Liver (tissue), 10 donors: ENCODE measurements at places on chromosomes 2 and 18. TPM values are rescaled to one million over a fixed set of nuclear protein-coding genes. Genes with fewer than 3 reads are reported as not detected.

The ITGB6 gene
- total RNA-seq = 0.08 TPM

The CDH7 gene
- not detected for total RNA-seq

The PROKR1 gene
- not detected for total RNA-seq

- DNase-seq = no peak
Observed at GRCh38 chr18:42094875-42095274, 139.8 kb downstream of the PIK3C3 start.

The TCF23 gene
- total RNA-seq = 0.05 TPM

DNA sequence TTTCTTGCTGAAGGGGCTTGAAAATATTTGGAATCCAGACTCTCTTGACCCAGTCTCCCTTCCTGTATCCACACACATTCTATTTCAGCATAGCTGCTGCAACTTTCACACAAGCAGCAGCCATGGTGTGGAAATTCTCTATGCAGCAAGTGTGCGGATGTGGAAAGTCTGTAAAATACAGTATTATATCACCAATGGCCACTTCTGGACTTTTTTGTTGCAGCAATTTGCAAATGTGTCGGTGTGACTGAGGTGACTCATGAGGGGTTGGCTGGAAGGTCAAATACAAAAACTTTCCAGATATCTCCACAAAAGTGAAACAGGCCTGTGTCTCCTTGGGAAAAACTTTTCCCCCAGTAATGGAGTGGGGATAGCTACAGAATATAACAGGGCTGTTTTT is 299.3 kb upstream of the GYPC start:
- no peak for DNase-seq

DNA sequence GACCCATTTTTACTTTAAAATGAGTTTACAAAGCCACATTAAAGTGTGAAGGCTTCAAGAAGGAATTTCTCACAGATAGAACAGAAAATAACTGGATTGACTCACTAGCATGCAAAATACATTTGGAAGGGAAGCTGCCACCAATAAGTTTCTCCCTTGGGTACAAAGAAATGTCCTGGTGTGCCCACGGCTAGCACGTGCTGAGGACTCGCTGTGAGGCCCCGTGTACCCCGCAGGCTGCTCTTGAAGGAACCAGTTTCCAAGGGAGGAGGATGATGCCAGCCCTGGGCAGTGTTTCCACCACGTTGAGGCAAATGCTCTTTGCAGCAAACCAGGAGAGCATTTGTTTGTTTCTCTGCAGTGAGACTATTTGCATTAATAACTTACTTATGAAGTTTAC is 207.3 kb downstream of the SH3RF3 start:
- DNase-seq = no peak

DNA sequence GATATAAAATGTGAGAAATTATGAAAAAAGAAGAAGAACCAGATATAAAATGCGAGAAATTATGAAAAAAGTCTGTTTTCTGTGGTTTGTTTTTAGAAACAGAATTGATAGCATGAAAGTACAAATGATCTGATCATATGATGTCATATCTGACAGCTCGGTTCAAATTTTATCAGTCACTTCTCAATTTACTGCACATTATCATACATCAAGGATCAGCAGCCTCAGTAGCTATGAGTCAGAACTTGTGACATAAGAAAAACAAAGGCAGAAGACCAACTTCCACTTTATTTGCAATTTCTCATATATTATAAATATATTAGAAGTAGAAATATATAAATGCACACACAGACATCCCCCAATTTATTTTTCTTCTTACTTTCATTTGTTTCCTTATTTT is 634.0 kb downstream of the LRP1B start:
- no peak for DNase-seq

DNA sequence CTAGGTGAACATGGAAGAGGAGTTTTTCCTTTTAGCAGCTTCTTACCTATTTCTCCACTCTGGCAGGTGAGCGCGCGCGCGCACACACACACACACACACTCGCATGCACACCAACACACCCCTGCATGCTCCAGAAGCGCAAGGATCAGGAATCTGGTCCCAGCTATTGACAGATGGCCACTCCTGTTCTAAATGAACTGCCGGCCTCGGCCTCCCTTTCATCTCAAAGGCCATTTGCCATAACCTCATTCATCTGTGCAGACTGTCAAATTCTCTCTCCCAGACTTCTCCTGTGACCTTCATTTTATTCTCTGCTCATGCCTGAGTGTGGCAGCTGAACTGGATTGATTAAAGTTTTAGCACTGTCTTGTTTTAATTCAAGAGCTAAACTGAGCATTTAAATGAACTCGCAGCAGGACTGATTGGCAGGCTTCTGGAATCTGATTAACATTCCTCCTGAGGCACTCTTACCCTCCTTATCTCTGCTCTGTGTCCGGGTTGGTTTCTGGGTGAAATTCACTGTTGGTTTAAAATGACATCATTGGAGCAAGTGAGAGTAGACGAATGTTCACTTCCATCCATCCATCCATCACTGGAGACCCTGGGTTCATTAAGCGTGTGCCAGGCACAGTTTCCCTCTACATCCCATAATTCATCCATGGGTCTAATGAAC is 58.8 kb downstream of the FECH start:
- no peak for DNase-seq
